SK-N-SH (cell line): ENCODE measurements at places on chromosomes 3 and 15.

GRCh38 chr3:196872316-196872715 lies 4.6 kb downstream of the SENP5 start:
- no peak overlapping the region for H3K27ac ChIP-seq
- H3K27me3 ChIP-seq: no peaks in the 10 kb centered on the region
- no peaks in the 10 kb centered on the region for H3K36me3 ChIP-seq
- DNase-seq: no peak
- peaks cover 5% of the 10 kb centered on the region for H3K4me1 ChIP-seq

- H3K27ac ChIP-seq: no peak overlapping the region
- H3K4me1 ChIP-seq: no peaks in the 10 kb centered on the region
- peak overlapping the region; percentile 60 for H3K4me3 ChIP-seq
- H3K36me3 ChIP-seq: no peaks in the 10 kb centered on the region
- no peak for DNase-seq
These were observed 26.3 kb upstream of the THRB start for GRCh38 chr3:24520976-24521419.

GRCh38 chr15:42071717-42072116 lies 22.6 kb downstream of the PLA2G4D start:
- H3K27ac ChIP-seq: no peak overlapping the region
- H3K27me3 ChIP-seq: no peaks in the 10 kb centered on the region
- DNase-seq: no peak
- H3K4me3 ChIP-seq: no peak overlapping the region

GRCh38 chr3:71028802-71029201 lies 554.7 kb downstream of the FOXP1 start:
- H3K4me1 ChIP-seq: 0 out of 2 replicates have a peak, but pooled peaks cover 17% of the 10 kb centered on the region
- DNase-seq: no peak
- peaks cover 5% of the 10 kb centered on the region; the same call in 1 of the 2 replicates for H3K36me3 ChIP-seq
- H3K27ac ChIP-seq: no peak overlapping the region
- no peak overlapping the region for H3K4me3 ChIP-seq

GRCh38 chr3:172696357-172696756 lies 14.5 kb downstream of the NCEH1 start:
- H3K27me3 ChIP-seq: no peaks in the 10 kb centered on the region
- no peak overlapping the region for H3K4me3 ChIP-seq
- no peaks in the 10 kb centered on the region for H3K36me3 ChIP-seq
- H3K27ac ChIP-seq: no peak overlapping the region
- H3K4me1 ChIP-seq: no peaks in the 10 kb centered on the region
- no peak for DNase-seq

GRCh38 chr3:144032531-144033239 lies 61.1 kb downstream of the DIPK2A start:
- H3K4me3 ChIP-seq: no peak overlapping the region
- no peak overlapping the region for H3K27ac ChIP-seq
- DNase-seq: no peak
- no peaks in the 10 kb centered on the region for H3K36me3 ChIP-seq
- H3K4me1 ChIP-seq: no peaks in the 10 kb centered on the region

- H3K36me3 ChIP-seq: peaks cover 26% of the 10 kb centered on the region
- peak; percentile 11 for DNase-seq
- no peak overlapping the region for H3K4me3 ChIP-seq
- H3K27ac ChIP-seq: no peak overlapping the region
These were observed 179.4 kb downstream of the GBE1 start for GRCh38 chr3:81581966-81582599.
